ENCODE measurements at places on chromosomes 3 and 15.

GRCh38 chr3:13115576-13115910 lies 42.3 kb upstream of the IQSEC1 start:
- no peak for DNase-seq

DNA sequence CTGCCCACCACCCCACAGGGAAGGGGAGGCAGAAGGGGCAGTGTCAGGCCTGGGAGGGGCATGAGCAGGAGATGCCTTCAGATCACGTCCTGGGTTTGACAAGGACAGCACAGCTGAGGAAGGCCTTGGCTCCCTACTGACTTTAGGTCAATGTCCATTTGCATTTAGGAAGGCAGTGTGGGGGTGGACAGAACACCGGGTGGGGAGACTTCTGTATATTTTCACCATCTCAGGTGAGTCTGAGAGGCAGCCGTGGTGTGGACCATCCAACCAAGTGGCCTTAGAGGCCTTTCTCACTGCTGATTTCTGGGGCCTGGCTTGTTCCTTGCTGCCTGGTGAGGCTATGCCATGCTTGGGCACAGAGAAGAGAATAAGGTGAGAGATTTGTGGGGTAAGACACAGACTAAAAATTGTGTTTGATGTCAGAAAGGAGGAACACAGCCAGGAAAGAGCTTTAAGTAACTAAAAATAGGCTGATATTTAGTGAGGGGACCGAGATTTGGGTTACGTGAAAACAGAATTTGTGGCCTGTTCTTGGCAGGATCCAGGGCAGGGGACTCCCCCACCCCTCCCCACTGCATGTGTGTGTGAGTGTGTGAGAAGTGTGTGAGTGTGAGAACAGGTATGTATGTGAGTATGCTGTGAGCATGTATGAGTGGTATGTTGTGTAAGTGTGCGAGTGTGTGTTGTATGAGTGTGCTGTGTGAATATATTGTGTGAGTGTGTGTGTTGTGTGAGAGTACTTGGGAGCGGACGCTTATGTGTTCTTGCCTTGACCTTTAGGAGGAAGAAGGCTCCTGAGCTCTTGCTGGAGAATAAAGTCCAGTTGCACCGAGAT lies 11.8 kb upstream of the PLA2G4E start:
- no peak for DNase-seq

DNA sequence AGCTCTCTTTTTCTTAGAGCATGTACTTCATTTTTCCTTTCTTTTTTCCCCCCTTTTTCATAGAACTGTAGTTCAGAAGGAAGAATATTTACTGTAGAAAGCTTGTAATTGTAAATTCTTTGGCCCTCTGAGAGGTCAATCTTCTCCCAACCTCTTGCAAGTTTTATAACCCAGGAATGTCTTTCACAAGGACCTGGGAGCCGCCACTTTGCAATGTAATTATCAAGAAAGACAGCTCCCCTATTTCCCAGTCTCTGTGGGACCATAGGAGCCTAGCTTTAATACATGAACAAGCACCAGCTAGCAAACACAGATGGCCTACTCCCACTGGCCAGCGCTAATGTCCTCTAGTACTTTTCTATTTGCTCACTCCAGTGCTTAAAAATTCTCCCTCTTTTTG lies 51.4 kb downstream of the NFKBIZ start:
- no peak for DNase-seq

GRCh38 chr15:42803436-42803835 lies 66.5 kb upstream of the CDAN1 start:
- no peak for DNase-seq

DNA sequence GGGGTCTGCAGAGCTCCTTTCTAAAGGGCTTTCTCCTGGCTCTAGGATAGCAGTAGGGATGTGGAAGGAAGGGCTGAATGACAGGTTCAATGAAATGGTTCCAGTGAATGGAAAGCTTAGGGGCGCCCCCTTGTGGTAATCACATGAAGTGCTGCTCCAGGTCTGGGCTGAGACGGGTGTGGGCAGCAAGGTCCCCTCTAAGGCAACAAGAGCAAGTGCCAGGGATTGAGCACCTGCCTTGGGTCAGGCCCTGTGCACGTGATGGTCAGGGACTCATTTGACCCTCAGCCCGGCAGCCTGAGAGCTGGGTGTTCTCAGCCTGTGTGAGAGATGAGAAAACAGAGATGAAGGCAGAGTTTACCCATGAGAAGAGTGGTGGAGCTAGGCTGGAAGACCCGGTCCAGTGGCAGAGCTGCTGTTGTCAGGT lies 12.1 kb upstream of the CX3CR1 start:
- DNase-seq: peak; percentile 56

DNA sequence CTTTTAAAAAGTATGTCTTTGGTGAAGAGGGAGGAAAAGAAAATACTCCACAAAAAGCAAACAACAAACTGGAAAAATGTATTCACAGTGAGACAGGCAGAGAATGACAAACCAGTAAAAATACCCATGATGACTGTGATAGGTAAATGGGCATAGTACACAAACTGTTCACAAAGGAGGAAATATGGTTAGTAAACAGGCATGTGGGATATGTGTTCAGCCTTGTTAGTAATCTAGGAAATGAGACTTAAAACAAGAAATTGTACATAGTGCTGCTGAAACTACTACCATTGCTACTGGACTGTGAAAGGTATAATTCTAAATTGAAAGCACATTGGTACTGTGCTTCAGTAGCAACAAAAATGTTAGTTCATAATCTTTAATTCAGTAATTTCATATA lies 50.1 kb downstream of the UBE2E2 start:
- DNase-seq: no peak

DNA sequence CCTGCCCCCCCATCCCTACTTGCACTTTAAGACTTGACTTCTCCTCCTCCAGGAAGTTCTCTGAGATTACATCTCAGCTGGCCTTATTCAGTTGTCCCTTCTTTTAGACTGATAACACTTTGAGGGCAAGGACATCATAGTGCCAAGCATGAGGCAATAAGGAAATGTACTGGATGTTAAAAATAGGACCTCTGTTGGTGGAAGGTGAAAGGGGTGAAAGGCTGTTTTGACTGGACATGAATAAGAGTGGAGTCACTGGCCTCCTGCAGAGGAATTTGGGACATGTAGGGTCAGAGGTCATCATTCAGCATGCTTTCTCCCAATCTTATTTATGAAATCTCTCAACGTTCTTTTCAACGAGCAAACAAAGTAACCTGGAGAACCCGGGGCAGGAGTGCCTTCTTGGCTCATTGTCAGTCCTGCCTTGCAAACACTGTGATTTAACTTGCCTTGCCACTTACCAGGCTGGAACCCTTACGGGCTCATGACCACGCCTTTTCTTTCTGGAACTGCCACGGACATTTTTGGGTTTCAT lies 38.6 kb downstream of the TRIM71 start:
- DNase-seq: no peak

- DNase-seq: no peak
These were observed 47.8 kb downstream of the P3H2 start for GRCh38 chr3:190072856-190073255.

DNA sequence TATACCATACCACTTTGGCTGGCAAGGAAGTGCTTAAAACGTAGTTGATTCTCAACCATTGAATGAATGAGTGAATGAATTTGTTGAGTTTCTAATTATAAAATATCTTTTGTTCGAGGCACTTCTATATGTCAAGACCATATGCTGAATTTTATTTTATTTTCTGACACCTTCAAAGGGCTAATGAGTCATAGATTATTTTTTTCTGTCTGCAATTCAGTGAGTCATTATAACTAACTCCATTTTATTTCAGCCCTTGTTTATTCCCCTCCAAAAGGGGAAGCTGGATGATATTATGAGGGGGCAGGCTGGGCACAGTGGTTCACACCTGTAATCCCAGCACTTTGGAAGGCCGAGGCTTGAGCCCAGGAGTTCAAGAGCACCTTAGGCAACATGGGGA lies 142.4 kb downstream of the P2RY1 start:
- no peak for DNase-seq

DNA sequence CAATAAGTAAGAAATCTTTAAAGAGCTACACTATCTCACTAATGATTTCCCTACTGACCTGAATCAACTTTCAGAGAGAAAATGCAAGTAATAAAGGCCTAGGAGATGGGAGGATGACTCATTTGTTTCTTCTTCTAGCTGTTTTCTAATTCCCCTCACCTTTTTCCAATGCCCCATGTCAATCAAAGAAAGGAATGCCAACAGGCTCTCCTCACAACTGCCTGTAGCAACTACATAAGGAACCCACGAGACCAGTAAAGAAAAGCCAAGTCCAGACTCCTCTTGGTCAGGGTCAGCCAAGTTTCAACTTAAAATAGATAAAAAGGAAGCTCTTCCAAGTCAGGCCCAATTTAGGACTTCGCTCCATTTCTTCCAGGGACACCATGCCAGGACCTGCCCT lies 201.9 kb downstream of the TNIK start:
- DNase-seq: no peak

DNA sequence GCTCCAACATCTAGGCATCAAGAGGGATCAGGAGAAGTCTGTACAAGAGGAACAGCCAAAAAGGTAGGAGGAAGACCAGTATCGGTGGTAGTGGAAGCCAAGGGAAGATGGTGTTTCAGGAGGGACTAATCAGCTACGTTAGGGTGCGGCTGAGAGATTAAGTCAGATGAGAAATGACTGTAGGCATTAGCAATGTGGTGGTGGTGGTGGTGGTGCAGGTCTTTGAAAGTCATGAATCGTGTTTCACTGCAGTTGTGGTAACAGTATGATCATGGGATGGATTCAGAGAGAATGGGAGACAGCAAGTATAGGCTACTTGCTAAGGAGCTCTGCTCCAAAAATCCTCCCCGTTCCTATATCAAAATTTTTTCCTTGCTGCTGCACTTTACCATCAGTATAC lies 35.5 kb downstream of the ASTE1 start:
- DNase-seq: no peak

GRCh38 chr15:25869701-25870100 lies 6.6 kb upstream of the ATP10A start:
- no peak for DNase-seq

- DNase-seq: no peak
These were observed 34.8 kb upstream of the DCP1A start for GRCh38 chr3:53382106-53382505.

GRCh38 chr3:195028877-195029606 lies 241.9 kb downstream of the XXYLT1 start:
- DNase-seq: no peak

- DNase-seq: no peak
These were observed 34.4 kb upstream of the TNIK start for GRCh38 chr3:171494457-171495109.

- DNase-seq: no peak
These were observed 67.0 kb downstream of the NOX5 start for GRCh38 chr15:69081310-69082004.

GRCh38 chr3:114076711-114077110 lies 20.2 kb downstream of the QTRT2 start:
- DNase-seq: no peak

DNA sequence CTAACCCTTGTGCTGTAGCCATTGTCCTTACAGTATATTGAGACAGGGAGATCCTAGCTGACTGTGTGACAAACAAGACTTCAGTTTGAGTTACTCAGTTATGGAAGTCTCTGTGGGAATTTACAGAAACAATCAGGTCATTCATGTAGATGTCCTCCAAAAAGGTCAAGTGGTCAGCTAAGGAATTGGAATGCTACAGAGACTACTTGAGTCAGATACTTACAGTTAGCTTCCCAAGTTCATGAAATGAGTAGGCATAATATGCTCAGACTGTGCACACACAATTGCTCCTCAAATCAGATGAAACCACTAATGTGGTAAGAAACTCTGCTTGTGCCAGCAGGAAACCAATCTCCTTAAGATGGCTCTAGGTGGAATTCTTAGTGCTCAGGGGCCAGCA lies 985.7 kb downstream of the NSUN3 start:
- DNase-seq: no peak

- no peak for DNase-seq
These were observed 9.3 kb upstream of the IL1RAP start for GRCh38 chr3:190504354-190505125.

DNA sequence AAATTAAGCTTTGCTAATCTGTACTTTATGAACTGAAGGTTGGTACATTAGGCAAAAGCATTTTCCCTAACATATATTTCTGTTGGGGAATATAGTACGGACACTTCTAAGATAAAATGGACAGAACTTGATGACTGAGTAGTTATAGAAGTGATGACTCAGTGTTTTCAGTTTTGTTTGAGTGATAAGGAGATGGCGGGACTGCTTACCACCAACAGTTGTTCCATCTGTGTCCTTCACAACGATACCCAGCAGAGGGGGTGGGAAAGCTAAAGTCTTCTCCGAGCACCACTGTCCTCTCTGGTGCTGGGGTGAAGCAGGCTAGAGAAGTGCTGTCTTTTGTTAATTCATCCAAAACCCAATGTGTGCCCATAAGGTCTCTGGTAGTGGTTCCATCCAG lies 195.8 kb downstream of the CD47 start:
- no peak for DNase-seq

Data from GM06990 (cell line).